ENCODE measurements at places on chromosomes 16 and 17.

GRCh38 chr16:10761373-10761772 lies 17.7 kb downstream of the NUBP1 start:
- DNase-seq, result no peak

GRCh38 chr16:1564325-1564724 lies 30.9 kb downstream of the TMEM204 start:
- DNase-seq, result no peak

- DNase-seq, result no peak
Measured at GRCh38 chr17:81449351-81449750, 54.1 kb downstream of the BAHCC1 start.

- DNase-seq, result no peak
Measured at GRCh38 chr16:1050516-1050915, 22.0 kb upstream of the SSTR5 start.

GRCh38 chr16:8519643-8520042 lies 70.7 kb downstream of the TMEM114 start:
- no peak for DNase-seq

- DNase-seq, result no peak
Measured at GRCh38 chr17:10173913-10174312, 24.5 kb downstream of the GAS7 start.

GRCh38 chr17:73531158-73531557 lies 113.1 kb downstream of the SDK2 start:
- DNase-seq, result no peak

DNA sequence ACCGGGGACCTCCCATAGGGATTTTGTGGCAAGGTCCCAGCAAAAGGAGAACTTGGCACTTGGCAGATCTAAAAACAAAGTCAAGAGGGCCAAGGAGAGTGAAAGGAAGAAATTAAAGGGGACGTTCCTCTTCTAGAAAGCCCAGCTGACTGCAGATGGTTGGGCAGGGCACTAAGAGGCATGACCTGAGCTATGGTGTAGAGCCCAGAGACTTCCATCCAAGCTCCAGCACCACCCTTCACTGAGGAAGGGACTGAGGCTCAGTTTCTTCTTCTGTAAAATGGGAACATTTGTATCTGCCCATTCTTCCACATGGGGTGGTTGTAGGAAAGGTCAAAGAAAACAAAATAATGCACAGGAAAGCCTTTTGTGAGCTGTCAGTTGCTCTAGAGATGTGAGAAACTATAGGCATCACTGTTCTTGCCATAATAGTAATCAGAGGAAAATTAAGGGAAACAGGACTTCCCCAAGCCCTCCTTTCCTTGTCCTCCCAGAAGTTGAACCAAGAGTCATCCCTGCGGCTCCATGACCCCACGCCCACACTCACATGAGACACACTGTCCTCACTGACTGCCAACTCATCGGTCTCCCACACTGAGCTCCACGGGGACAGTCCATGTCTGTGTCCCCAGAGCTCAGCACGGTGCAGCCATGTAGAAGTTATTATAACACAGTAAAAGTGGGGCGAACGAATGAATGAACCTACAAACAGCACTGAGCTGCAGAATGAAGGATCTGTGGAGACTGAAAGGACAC lies 10.4 kb downstream of the CD300LF start:
- DNase-seq, result peak; percentile 66

DNA sequence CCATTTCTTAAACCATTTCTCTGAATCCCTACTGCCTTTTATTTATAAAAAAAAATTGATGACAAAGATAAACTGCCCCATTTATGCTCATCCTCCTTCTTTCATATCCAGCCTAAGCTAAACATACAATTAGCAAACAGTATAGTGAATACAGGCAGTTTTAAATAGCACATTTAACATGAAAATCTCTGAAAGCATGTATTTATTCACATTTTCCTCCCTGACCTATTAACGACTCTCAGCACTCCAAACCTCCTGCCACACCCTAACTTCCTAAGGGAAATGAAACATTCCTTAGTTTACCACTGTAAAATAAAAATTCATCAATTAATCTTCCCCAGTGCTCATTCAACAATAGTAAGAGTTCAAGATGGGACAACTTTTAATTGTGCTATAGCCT lies 56.9 kb downstream of the TRIM37 start:
- no peak for DNase-seq

DNA sequence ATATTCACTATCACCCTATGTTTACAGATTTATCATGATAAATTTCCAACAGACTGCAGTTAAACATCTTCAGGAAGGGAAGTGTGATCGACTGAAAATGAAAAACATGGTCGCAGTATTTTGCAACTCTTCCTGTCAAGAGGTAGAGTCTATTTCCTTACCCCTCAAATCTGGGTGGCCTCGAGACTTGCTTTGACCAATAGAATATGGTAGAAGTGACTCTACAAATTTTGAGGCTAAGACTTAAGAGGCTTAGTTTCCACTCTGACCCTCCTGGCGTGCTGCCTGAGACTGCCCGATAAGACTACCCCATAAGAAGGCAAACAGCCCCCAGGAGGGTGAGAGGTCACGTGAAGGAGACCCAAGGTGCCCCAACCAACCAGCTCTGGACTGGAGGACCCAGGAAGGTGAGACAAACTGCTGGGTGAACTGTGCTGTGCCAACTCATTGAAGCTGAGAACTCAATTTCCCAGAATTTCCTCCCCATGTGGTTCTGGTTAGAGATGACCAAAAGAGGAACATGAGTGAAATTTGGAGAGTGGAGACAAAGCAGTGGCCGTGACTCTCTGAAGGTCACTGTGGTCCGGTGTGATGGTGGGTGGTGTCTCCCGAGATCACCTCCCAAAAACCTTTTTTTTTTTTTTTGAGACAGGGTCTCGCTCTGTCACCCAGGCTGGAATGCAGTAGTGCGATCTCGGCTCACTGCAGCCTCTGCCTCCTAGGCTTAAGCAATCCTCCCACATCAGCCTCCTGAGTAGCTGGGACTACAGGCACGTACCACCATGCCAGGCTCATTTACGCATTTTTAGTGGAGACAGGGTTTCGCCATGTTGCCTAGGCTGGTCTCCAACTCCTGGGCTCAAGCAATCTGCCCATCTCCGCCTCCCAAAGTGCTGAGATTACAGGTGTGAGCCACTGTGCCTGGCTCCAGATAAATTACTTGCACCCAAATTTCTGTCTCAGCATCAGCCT lies 38.2 kb upstream of the LITAF start:
- no peak for DNase-seq

- DNase-seq, result no peak
Measured at GRCh38 chr17:3750926-3751325, 27.2 kb downstream of the HASPIN start.

GRCh38 chr16:27779641-27780164 lies 229.8 kb downstream of the KATNIP start:
- DNase-seq, result peak; percentile 66

DNA sequence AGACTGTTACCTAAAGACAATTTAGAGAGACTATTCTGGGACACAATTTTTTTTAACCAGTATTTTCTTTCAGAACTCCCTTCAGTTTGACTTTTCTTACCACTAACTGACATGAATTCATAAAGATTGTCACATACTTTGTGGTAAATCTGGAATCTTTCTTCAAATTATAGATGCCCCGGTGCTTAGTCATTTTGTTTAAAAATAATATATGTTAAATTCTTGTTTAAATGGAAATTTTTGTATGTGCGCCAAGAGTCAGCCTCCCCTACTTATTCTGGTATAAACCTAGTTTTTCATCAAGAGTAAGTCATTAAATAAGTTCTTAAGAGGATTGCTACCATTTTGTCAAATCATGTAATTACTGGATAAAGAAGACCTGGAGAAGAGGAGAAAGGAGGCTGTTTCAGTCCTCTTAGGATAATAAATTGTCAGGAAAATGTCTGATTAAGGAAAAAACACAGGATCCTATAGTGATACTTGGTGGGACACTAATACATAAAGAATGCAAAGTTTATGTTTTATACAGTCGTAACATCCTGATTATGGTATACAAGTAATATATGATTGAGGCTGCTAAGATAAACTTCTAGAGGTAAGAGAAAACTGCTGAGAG lies 424.4 kb downstream of the PMP22 start:
- DNase-seq, result no peak

DNA sequence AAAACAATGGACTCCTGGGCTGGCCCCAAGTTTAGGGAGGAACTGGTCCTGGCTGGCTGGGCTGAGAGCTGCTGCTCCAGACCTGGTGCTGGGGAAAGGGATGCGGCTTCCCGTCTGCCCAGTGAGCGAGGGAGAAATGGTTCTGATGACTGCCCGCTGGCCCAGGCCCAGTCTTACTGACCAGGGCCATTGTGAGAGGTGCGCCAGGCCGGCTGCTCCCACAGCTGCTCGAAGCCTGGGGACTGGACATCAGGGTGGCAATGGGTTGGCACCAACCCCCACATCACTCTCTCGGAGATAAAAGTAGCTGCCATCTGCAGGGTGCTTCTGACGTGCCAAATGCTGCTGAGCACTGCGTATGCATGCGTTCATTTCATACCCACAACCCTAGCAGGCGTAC lies 53.2 kb downstream of the IRF8 start:
- no peak for DNase-seq

- no peak for DNase-seq
Measured at GRCh38 chr16:85759136-85759535, 8.2 kb upstream of the C16orf74 start.

GRCh38 chr16:53202398-53202797 lies 147.6 kb downstream of the CHD9 start:
- DNase-seq, result no peak

DNA sequence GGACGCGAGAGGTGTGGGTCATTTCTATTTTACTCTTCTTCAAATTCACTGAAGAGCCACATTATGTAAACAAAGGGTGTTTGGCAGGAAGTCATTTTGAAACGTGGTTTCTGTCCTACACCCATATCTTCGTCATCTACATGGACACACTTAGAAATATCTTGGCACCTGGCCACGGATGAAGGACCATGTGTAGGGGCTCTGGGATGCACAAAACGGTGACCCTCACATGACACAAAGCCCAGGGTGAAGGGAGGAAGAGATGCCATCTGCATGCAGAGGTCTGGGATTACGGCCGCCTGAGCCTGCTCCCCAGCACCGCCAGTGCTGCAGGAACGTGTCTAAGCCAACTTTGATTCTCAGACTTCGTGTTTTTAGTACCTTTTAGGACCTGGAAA lies 130.2 kb upstream of the CHMP6 start:
- peak; percentile 16 for DNase-seq

DNA sequence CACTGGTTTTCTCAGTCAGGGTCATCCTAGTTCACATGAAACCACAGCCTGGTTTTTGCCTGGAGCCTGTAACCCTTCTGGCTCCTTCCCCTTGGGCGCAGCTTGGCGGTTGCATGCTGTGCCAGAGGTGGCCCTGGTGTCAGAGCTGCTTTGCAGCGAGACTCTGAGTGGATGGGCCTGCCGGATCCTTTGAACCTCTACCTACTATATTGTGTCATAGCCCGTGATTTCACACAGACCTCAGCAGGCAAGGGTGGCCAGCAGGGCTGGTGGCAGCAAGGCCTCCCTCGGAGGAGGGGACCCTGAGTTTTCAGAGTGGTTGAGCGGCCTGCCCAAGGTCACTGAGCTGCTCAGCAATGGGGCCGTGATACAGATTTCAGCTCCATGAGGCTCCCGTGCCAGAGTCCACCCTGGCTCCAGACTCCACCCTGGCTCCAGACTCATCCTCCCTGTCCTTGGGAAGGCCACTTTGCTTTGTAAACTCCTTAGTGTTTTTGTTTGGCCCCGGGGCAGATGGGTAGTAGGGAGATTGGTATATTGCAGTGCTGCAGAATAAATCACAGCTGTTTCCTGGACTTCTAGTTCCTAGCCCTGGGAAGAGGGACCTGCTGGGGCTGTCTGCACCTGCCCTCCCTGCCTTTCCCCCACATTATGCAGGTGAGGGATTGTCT lies 9.7 kb downstream of the MPRIP start:
- DNase-seq, result peak; percentile 59
